ENCODE measurements at places on chromosomes 4 and X.

DNA sequence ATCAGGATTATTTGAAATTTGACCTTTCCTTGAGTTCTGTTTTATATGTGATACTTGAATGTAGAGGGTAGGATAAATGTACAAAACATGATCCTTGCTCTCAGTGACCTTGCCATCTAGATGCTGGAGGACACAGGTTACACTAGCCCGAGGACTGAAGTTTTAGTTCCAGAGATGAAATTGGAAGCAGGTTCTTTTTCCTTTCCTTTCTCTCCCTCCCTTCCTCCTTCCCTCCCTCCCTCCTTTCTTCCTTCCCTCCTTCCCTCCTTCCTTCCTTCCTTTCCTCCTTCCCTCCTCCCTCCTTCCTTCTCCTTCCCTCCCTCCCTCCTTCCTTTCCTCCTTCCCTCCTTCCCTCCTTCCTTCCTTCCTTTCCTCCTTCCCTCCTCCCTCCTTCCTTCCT is 54.3 kb downstream of the LRRC66 start:
- DNase-seq, result no peak

- DNase-seq, result peak; percentile 41
These were observed 674 bp downstream of the GNPDA2 start for GRCh38 chr4:44725726-44726037.

- DNase-seq, result peak; percentile 23
These were observed 141.1 kb downstream of the MAML3 start for GRCh38 chr4:140012688-140013486.

GRCh38 chr4:83013420-83013867 is 2.8 kb upstream of the LIN54 start:
- no peak for DNase-seq

DNA sequence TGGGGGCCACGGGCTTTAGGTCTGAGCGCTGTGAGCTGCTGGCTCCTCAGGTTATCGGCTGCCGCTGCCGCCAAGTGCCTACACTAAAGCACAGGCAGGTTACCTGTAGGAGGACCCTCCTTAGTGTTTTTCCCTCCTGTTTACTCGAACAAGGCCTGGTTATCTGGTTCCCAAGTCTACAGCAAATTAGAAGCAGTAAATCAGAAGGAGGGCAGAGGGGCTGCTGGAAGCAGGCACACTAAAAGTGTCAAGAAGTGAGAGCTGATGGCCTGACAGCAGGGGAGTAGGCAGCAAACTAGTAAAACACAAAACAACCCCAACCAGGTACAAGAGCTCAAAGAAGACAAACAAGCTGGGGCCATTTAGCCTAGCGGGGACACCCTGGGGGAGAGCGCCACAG is 125.0 kb upstream of the PJA1 start:
- no peak for DNase-seq

- no peak for DNase-seq
These were observed 197.1 kb downstream of the SLC7A11 start for GRCh38 chr4:138045036-138045435.

GRCh38 chrX:7637066-7637465 is 205.9 kb upstream of the VCX start:
- DNase-seq, result no peak

All from GM12865 (cell line).